ENCODE measurements at places on chromosomes 7 and 10.

DNA sequence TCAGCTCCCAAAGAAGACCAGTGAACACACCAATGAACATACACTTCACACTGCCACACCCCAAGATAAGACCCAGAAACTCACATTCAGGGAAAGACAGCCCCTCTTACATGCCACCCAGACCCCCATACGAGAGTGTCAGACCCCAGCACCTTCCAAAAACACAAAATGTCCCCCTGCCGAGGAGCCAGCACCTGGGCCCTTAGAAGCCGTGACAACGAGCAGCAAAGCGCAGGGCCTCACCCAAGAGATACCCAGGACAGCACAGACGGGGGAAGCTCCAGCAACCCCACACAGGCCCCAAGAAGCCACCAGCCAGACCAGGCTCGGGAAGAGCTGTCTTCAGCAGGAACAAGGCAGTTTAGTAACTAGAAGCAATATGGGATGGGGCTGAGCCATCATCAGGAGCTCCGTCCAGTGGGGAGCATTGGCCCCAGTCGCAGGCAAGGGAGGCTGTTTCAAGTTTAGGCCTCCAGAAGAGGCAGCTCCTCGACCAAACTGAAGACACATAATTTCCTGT lies 243.6 kb downstream of the PTPRN2 start:
- DNase-seq, result no peak

DNA sequence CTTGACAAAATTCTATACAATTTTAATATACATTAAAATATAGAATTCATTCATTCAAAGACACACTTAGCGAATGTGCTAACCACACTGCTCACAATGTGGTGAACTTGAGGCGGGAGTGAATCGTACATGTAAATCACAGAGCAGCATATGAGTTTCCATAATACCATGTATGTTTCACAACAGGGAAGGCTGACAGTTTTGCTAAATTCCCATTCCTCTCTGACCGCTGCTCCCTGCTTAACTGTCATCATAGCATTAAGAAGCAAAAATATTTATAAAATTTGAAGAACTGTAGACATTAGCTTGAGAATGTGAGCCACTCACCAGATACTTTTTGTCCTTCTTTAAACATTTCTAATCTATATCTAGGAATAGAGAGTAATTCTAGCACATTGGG lies 763.3 kb downstream of the MAGI2 start:
- no peak for DNase-seq

DNA sequence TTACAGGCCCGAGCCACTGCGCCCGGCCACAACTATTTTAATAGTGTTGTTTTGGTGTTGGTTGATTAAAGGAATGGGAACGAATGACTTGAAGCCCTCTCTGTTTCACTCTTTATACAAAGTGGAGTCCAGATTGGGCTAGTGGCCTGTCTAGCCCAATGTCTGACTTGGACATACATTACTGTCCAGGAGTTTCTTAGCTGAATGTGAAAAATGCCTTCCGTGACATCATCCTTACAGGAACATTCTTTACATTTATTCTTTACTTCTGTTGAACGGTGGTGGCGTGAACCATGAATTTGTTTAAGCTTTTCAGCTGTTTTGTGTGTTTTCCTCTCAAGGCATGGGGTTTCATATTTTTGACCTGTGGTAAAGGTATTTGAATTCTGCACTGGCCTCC lies 67.9 kb downstream of the DAGLB start:
- DNase-seq, result no peak

- no peak for DNase-seq
Measured at GRCh38 chr10:77274046-77274795, 363.4 kb downstream of the KCNMA1 start.

GRCh38 chr7:130113887-130114286 lies 43.6 kb downstream of the KLHDC10 start:
- no peak for DNase-seq

DNA sequence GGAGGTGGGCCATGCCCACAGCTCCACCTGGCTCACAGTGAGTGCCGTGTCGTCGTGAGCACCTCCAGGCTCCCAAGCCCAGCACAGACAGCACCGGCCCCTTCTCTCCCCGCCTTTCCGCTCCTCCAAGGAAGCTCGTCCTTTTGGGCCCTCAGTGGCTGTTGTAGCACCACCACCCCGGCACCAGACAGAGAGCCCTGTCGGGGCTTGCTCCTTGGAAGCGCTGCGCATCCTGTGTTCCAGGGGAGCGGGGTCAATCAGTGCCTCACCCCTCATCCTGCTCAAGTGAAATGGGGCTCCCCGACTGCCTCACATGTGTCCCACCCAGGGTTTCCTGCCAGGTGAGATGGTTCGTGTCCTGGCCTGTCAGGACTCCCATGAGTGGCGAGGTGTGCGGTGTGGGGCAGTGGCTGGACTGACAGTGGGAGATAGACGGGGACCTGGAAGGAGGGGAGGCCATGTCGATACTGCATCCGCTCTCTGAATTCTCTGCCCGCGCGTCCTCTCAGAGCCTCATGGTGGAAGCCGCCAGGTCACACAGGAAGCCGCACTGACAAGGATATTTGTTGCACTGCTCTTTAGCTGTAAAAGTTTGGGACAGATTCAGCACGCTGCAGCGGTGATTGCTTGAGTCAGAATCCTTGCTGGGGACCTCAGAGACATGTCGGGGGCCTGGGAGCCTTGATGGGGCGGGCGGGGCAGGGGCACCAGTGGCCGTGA lies 107.1 kb downstream of the INPP5A start:
- DNase-seq, result no peak

DNA sequence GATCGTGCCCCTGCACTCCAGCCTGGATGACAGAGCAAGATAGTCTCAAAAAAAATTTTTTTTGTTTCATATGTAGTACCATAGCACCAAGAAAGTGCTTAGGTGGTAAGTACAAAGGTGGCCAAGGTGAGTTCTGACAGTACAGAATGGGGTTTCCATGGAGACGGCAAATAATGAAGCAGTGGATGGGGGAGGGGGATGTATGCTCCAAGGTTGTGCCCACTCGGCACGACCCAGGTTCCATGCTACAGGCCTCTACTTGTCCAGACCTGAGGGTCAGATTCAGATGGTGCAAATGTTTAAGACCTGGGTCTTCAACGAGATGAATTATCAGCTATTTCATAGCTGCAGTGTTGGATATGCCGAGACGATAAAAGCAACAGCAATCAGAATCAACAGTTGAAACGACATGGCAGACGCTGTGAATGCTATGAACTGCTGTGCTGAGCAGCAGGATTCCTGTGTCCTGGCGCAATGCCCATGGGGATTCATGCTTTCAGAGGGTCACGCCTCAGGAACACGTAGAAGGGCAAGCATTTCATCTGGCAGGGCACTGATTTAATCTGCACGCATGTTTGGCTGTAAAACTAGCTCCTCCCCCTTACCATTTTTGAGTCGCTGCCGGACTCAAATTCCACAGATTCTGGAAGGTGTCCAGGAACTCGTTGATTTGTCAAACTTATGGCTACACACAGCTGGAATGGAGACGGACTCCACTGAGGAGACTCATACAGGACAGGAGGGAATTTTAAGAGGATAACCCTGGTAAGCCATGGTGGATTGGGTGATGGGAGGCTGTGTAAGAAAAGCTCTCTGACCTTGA lies 256.5 kb downstream of the FRMD4A start:
- DNase-seq, result no peak

GRCh38 chr7:105940109-105940508 lies 23.0 kb upstream of the CDHR3 start:
- DNase-seq, result no peak

DNA sequence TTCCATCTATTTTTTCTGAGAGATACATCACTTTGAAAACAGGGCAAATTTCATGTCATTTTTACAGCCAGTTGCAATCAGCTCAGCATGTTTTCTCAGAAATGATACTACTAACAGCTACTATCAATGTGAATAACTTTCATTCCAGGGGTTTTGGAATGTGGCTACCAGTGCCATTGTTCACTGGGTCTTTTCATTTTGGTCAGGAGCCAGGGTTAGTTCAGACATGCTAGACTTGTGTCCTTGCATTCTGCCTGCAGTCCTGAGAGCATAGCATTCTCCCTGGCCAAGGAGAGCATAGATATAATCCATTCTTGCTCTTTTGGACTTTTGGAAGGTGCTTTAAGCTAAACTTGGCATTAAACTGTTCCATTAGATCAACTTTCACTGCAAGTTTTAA lies 160.9 kb upstream of the NEBL start:
- no peak for DNase-seq

DNA sequence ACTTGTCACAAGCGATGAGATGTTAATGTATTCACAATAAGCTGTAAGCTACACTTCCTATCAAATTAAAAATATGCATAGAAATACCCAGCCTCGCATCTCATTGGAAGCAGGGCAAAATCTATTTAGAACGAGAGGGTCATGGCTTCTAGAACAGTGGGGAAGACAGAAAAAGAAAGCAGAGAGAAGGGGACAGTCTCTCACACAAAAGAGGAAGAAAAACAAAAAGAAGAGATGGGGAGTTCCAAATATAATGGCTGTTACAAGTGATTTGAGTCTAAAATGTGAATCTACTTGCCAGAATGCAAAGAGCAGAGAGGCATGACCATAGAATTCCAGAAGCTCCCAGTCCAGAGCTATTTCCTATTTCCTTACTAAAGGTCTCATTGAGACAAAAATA lies 13.8 kb downstream of the LRRN3 start:
- DNase-seq, result no peak
